NCI-H1417 treated with DMSO at 0.1 percent for 48 hours (cell line): ENCODE measurements at places on chromosomes 13 and 19.
A peak's percentile ranks its signal among the peaks of the same experiment; 100 is the strongest.

- no peak for DNase-seq
Measured at GRCh38 chr19:1864480-1865171, 1.2 kb upstream of the KLF16 start.

- no peak for DNase-seq
Measured at GRCh38 chr19:51550848-51551672, 19.6 kb upstream of the SIGLEC6 start.

- DNase-seq = no peak
Measured at GRCh38 chr19:12749938-12750521, 1.6 kb upstream of the BEST2 start.

- peak; percentile 20 for DNase-seq
Measured at GRCh38 chr13:50340551-50341287, 325.5 kb downstream of the KCNRG start.

GRCh38 chr19:30439310-30439709 lies 67.1 kb downstream of the ZNF536 start:
- no peak for DNase-seq

GRCh38 chr19:47274891-47275761 lies 441 bp downstream of the INAFM1 start:
- DNase-seq = no peak

GRCh38 chr13:97435323-97435722 lies 1.4 kb downstream of the RAP2A start:
- no peak for DNase-seq

DNA sequence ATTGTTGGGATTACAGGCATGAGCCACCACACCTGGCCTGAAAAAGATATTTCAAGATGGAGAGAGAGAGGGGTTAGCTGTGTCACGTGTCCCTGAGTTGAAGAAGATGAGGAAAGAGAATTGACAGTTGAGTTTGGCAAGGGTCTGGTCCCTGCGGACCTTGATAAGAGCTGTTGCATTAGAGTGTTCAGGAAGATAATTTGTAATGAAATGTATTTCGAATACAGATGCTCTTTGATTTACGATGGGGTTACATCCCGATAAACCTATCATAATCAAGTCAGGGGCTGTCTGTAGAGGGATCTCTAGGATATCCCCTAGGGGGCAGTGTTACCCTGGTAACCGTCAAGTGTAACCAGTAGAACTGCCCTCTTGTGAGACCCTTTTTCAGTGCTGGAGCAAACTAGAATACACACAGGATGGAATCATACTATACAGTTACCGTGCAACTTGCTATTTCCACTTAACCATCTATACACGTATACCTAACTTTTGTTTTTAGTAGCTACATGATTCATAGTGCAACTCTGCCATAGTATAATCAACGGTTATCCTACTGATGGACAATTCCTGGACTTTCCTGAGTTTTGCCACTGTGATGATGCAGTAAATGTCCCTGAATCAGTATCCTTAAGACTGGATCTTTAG lies 1.5 kb upstream of the ELOF1 start:
- DNase-seq = no peak

- no peak for DNase-seq
Measured at GRCh38 chr19:1037621-1038064, 2.3 kb upstream of the ABCA7 start.

- no peak for DNase-seq
Measured at GRCh38 chr19:30621326-30621920, 249.2 kb downstream of the ZNF536 start.

GRCh38 chr19:1382250-1382649 lies 1.5 kb upstream of the NDUFS7 start:
- no peak for DNase-seq

DNA sequence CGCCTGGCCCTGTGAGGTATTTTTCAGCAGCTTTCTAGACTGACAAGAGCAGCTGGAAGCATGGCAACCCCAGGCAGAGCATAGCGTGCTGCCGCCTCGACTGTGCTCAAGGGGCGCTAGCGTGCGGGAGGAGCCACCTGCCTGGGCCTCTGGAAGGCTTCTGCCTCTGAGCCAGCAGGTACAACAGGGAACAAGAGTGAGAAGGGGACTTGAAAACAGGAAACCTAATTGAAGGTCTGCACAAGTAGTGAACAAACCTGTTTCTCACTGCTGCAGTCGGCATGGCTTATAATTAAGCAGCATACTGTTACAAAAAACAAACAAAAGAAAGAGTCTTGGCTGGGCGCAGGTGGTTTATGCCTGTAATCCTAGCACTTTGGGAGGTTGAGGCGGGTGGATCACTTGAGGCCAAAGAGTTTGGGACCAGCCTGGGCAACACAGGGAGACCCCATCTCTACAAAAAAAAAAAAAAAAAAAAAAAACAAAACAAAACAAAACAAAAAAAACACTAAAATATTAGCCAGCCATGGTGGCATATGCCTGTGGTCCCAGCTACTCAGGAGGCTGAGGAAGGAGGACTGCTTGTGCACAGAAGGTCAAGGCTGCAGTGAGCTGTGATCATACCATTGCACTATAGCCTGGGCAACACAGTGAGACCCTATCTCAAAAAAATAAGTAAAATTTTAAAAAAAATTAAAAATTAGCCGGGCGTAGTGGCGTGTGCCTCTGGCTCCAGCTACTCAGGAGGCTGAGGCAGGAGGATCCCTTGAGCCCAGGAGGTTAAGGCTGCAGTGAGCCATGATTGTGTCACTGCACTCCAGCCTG lies 12.6 kb upstream of the GARRE1 start:
- peak; percentile 74 for DNase-seq

GRCh38 chr13:27619093-27619727 lies 1.1 kb downstream of the LNX2 start:
- no peak for DNase-seq

GRCh38 chr13:21079761-21080592 lies 18.6 kb upstream of the LATS2 start:
- DNase-seq = no peak

- DNase-seq = no peak
Measured at GRCh38 chr13:55999709-56000108, 1141.0 kb upstream of the PRR20A start.

GRCh38 chr13:113963376-113963775 lies 10.5 kb downstream of the C13orf46 start:
- no peak for DNase-seq

- DNase-seq = no peak
Measured at GRCh38 chr13:77390391-77390790, 63.5 kb upstream of the MYCBP2 start.

GRCh38 chr19:10760273-10760944 lies 42.5 kb downstream of the DNM2 start:
- no peak for DNase-seq

- DNase-seq = no peak
Measured at GRCh38 chr13:89900104-89900765, 1447.3 kb upstream of the MIR17HG start.

DNA sequence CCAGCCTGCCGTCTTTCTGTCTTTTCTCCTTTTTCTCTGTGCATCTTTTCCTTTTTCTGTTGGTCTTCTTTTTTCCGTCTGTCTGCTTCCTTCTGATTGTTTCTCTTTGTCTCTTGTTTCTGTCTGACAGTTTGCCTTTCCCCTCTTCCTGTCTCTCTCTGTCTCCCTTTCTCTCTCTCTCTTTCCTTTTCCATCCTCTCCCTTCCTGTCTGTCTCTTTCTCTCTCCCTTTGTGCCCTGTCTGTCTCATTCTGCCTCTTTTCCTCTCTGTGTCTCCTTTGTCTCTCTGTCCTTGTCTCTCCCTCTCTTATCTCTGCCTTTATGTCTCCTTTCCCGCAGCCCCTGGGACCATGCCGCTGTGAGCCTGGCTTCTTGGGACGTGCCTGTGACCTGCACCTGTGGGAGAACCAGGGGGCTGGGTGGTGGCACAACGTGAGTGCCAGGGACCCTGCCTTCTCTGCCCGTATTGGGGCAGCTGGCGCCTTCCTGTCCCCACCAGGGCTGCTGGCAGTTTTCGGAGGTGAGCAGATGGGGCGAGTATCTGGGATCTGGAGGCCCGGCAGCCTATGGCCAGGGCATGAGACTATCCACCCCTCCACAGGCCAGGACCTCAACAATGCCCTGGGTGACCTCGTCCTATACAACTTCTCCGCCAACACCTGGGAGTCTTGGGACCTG lies 9.4 kb downstream of the MEGF8 start:
- no peak for DNase-seq

DNA sequence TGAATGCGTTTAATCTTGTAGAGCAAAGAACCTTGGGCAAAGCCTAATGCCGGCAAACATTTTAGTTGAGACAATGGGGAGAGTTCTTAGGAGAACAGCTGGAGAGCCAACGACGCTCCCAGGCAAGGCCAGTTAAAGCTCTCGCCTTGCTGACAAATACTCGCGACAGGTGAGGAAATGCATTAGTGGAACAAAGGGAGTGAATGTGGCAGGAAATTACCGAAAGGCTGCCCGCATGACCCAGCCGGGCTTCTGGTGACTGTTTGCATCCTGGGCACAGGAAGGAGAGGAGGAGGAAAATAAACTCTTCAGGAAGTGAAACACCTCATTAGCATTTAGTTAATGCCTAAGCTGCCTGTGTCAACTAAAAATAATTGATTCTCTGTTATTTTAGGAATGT lies 74.6 kb downstream of the SHISA2 start:
- no peak for DNase-seq

- no peak for DNase-seq
Measured at GRCh38 chr13:112729408-112729807, 39.6 kb downstream of the ATP11A start.

DNA sequence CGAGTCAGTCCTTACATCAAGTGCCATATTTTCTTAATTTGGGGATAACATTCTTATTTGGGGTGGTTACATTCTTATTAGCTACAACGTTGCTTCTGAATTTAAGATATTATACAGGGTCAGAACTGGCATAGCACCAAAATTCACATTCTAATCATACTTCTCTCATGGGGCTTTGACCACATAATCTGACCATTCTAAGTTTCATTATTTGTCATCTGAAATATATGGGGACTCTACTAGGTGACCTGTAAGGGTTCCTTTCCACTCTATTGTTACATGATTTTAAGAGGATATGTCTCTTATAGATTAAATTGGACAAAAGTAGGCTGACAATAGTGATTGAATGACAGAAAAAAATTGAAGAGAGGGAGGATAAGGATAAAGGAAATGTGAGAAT lies 536.5 kb downstream of the KCTD12 start:
- no peak for DNase-seq

DNA sequence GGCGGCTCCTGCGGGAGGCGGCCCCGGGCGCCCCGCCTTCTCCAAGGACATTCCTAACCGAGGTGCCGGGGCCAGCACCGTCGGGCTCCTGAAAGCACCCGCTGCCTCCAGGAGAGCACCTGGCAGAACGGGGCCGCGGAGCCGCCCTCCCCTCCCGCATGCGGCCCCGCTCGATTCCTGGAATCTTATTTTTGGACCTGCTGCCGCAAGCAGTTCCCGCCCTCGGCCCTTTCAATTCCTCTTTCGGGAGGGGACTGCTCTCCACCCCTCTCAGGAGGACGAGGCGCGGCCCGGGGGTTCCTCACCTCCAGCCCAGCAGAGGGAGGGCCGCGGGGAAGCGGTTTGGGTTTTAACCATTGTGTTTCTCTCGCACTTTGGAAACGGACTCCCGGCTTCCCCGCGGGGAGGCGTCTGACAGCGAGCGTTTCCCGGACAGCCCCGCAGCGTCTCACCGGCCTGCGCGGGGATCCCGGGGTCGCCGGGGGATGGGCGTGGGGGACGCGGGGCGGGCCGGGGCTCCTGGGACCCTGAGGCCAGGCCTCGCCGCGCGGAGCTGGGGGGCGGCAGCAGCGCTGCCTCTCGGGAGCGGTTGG lies 849 bp downstream of the GAS6 start:
- no peak for DNase-seq

- DNase-seq = no peak
Measured at GRCh38 chr13:99382428-99383133, 75.4 kb upstream of the GPR183 start.

GRCh38 chr13:68929075-68929745 lies 1178.4 kb upstream of the ATXN8OS start:
- no peak for DNase-seq

DNA sequence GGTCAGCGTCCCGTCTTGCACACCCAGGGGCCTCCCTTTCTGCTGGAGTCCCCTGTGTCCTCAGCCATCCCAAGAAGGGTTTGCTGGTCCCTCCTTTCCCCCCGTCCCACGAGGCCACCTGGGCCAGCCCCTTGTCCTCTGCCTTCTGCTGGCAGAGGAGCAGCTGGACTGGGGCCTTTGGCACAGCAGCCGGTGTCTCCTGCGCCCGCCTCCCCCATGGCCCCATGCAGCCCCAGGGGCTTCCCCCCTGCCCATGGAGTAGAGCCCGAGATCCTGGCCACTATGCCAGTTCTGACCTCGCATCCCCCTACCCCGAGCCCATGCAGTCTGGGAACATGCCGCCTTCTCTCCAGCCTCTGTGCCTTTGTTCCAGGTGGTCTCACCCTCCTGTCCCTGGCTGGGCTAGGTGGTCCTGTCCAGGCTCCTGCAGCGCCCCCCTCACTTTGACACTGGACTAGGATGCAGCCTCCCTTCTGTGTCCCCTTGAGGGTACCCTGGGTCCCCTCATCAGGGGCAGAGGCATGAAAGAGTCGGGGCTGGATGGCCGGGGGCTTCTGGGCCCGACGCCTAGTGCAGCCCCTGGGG lies 5.7 kb upstream of the GARIN5A start:
- DNase-seq = no peak

GRCh38 chr13:23845105-23845725 lies 44.0 kb downstream of the MIPEP start:
- DNase-seq = no peak

GRCh38 chr13:45882626-45883025 lies 31.1 kb upstream of the SIAH3 start:
- DNase-seq = no peak

DNA sequence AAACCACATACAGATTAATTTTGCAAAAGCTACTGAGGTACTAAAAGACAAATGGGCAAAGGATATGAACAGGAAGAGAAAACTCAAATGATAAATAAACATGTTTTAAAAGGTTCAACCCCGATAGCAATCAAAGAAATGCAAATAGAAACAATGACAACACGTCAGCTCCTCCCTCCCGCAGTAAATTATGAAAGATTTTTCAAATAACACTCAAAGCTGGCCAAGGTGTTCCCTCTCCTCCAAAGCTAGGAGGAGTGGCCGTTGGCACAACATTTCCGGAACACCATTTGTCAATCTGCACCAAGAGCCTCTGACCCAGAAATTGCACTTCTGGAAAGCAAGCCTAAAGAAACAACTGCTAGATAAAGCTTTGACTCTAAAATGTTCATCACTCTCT lies 28.3 kb downstream of the INSR start:
- DNase-seq = no peak

GRCh38 chr19:45954156-45954555 lies 19.5 kb downstream of the NOVA2 start:
- DNase-seq = peak; percentile 12

- DNase-seq = no peak
Measured at GRCh38 chr13:113749967-113750366, 9.1 kb upstream of the TMEM255B start.

DNA sequence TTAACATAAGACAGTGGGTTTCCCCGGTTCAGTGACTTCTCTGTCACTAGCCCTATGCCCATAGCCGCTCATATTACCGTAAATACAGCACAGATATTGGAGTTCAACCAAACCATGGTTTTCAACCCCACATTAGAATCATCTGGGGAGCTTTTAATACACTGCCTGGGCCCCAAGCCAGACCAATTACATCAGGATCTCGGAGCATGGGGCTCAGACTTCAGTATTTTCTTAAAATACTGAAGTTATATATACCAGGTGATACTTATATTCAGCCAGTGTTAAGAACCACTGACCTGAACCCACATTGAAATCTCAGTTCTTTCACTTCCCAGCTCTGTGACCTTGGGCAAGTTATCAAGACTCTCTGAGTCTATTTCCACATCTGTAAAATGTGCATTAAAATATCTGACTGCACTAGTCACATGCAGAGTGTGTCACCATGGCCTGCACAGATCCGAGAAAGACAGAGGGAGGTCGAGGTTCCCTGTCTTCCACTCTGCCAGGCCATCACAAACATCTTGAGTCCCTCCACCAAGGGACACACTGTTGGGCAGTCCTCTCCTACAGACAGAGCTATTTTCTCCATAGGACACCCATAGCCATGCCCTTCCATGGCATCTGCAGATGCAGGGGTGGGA lies 32.2 kb upstream of the IPO5 start:
- no peak for DNase-seq
